ENCODE measurements at places on chromosomes 5 and 9.
A peak's percentile ranks its signal among the peaks of the same experiment; 100 is the strongest.

GRCh38 chr5:27818888-27819287 is 780.5 kb upstream of the CDH9 start:
- DNase-seq, result no peak

- DNase-seq, result peak; percentile 75
These were observed 10.9 kb upstream of the CARNMT1 start for GRCh38 chr9:75039009-75039408.

DNA sequence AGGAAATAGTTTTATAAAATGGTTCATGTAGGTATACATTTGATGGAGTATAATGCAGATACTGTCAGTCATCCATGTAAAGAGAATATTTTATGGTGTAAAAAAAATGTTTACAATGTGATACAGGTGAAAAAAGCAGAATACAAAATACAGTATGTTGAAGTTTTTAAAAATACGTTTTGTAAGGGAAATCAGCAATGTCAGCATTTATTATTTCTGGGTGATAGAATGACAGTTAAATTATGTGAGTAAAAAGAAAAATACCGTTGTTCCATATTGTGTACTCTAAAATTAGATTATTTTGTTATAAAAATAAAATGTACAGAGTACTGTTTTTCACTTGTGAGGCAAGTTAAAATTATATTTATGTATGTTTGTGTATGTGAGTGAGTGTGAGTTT is 69.0 kb downstream of the UBE2R2 start:
- no peak for DNase-seq

GRCh38 chr5:145829708-145830361 is 5.3 kb downstream of the PRELID2 start:
- DNase-seq, result no peak

- no peak for DNase-seq
These were observed 30.9 kb upstream of the SEMA6A start for GRCh38 chr5:116605310-116606070.

GRCh38 chr9:93869088-93869487 is 86.1 kb downstream of the BARX1 start:
- DNase-seq, result no peak

DNA sequence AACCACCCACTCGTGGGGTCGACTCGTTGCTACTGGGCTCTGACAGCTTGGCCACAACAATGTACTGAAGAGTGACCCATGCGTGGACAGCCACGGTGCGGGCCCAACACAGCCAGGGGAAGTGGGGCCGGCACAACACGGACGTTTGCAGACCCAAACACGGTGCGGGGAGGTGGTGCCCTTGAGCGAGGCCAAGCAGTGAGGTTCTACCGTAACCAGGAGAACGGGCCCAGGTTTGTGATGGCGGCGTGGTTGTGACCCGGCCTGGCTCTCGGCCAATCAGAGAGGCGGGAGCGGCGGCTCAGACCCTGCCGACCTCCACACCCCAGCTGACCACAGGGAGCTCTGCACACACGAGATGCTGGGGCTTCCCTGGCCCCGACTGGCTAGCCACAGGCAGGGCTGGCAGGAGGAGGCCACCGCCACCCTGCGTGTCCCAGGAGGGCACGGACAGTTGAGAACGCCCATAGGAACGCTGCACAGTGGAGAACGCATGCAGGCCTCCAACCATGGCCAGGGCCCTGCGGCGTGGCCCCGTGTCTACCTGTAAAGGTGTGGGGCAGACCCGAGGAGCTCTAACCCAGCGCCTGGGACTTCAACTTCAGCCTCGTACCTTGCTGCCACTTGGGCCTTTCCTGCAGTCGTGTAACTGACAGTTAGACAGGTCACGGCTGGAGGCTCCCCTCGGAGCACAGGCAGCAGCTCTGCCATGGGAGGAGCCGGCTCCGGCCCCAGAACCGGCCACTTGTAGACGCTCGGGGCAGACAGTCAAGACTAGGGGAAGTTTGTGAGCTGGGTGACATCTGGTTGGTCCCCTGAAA is 13.7 kb downstream of the BRD3 start:
- DNase-seq, result no peak

DNA sequence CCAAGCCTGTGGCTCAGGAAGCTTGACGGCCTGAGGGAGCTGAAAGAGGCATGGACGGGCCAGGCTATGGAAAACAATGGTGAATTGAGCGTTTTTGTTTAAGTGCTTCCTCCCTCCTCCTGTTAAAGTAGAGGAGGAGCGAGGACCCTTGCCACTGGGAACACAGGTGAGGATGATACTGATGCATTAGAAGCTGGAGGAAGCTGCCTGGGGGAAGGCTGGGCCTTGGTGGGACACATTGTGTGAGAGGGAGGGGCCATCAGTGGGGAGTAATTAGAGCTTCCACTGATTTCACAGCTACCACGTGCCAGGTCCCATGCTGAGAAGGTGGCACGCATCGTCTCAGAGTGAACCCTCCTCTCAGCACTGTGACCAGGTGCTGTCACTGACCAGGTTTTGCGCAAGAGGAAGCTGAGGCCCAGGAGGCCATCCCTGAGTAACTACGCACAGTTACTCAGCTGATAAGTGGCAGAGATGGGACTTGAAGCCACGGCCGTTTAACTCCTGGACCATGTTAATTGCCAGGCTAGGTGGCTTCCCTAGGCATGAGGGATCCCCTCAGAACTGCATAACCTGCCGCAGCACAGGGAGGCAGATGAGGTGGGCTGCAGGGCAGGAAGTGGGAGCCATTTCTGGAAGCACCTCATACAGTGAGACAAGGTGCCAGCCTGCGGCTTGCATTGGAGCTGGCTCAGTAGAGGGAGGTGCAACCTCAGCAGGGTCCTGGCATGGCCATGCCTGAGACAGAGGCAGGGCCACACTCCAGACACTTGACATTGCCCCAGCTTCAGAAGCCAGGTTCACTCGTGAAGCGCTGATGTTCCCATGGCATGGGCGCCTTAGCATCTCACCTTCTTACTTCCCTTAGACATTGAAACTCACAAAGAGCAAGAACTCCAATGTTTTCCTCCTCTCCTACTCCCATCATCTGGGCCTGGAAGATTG is 195.3 kb upstream of the MVB12B start:
- no peak for DNase-seq

DNA sequence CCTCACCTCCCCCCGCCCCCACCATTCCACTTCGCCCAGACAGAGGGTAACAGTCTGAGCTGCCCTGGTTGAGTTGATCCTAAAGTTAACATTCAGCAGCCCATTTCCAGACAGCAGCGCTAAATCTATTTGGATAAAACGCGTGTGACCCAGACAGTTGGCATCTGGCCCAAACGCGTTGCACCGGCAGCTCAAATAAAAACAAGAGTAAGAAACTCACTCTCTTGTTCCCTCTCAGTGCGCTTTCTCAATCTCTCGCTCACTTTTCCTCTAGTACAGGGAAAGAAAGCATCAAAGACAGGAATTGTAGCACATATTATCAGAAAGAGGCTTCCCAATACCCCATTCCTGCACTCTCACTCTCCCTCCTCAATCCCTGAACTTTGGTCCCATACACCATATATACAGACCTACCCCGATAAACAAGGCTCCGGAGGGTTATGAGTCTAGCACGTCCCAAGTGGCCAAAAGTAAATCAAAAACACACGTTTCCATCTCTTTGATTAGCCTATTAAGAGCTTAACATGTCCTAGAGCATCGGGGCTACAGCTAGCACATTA is 1.3 kb downstream of the ADAMTS6 start:
- DNase-seq, result peak; percentile 45

GRCh38 chr5:74954919-74955318 is 88.7 kb upstream of the FAM169A start:
- peak; percentile 44 for DNase-seq

DNA sequence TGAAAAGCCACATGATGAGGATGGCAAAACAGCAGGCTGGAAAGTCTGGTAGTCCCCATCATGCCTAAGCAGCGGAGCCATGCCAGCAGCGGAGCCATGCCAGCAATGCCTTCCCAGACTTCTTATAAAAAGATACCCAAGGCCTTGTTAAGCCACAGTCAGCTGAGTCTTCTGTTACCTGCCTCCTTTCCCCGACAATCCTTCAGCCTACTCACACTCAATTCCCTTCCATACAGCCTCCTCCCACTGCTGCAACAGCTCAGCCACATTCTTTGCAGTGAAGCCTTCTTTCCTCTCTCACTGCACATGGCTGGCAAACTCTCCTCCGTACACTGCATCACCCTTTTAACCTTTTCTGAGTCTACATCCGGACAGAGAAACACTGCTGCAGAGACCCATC is 114.9 kb downstream of the AUH start:
- no peak for DNase-seq

- no peak for DNase-seq
These were observed 183.8 kb downstream of the ASTN2 start for GRCh38 chr9:117231012-117231411.

DNA sequence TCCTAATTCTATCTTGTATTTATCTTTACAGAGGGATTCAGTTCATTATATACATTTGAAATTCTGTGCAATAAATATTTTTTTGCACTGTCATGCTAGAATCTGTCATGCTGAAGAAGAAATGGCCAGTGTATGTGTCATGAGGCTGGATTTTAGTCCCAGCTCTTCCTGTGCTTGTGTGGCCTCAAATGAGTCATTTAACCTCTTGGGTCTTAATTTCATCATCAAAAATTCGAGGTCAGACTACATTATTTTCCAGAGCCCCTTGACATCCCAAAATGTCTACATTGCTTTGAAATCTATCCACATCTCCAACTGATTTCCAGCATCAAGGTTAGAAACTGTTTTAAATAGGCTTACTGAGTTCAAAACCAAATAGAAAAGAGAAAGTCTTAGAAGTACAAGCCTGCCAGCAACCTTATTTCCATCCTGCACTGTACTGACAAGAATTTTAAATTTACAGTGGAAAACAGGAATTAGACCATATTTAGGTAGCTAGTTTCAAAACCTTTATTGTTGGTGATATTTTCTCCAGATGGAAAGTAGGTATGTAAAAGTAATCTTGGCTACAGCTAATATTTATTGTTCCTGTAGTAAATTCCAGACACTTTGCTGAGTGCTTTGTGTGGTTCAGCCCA is 96.7 kb upstream of the MAMDC2 start:
- peak; percentile 55 for DNase-seq

DNA sequence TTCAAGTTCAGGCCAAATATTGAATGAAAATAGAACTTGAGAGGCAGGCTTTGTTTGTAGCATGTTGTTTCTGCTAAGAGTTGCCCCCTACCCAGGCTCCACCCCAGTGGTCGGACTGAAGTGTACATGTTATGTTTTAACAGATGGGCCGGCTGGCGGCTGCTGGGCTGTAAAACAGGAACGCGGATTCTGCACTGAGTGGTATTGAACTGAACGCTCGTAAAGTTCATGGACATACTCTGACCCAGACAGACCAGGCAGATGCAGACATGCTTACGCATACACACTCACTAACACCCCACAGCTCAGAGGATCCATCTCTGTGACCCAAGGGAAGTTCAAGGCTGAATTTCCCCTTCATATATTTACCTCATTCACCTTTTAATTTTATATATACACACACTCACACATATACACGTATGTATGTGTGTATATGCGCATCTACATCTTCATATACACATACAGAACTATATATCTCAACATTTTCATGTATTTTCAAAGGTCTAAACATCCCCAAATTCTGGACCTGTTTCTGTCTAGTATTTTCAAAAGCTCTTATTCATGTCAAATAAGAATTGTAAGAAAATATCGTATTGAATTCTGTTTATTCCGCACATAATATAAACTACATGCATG is 1.4 kb downstream of the MARCHF3 start:
- no peak for DNase-seq

DNA sequence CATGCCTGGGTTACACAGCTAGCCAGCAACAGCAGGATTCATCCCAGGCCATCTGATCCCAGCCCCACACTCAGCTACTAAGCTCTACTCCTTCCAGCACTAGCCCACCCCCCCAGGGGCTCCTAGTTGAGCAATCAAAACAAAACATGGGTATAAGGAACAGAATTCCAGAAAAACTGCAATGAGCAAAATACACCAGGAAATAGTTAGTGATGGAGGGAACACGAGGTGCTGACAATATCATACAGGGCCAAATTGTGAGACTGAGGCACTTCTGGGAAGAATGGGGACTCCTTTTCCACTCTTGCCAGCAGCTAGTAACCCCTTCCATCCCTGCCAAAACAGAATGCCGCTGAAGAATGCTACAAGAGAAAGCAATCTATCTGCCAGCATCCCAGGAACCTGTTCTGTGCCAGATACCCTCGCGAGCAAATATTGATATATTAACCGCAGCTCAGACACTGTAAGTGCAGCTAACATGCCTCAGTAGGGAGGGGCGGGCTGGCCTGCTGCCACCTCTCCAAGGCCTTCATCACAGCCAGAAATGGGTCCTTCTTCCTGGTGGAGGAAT is 161.4 kb downstream of the SLIT3 start:
- no peak for DNase-seq

DNA sequence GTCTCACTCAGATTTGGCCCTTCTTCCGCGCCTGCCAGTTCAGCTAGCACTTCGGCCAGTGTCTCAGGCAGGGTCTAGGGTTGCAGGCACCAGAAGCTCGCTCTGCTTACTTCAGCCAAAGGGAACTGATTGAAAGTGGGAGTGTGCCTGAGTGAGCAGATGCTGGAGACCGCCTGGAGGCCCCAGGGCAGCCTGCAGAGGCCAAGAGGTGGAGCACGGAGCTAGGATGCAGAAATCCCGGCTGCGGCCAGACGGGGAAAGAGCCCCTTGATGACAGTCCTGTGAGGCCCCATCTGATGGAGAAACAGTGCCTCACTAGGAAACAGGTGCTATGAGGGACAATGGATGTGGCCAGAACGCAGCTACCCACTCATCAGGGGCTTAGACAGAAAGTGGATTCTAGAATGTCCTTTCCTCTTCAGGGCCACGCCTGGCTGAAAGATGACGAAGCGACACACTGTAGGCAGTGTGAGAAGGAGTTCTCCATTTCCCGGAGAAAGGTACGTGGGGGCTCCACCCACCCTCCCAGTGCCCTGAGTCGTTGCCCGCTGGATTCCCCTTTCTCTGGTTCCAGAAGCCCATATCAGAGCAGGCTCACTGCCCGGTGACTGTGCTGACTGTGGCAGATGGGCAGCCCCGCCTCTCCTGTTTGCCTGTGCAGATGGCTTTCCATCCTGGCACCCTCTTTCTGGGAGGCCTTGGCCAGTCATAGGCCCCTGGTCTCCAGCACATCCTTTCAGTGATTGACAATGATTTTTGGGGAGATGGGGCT is 16.1 kb downstream of the HNRNPH1 start:
- no peak for DNase-seq

DNA sequence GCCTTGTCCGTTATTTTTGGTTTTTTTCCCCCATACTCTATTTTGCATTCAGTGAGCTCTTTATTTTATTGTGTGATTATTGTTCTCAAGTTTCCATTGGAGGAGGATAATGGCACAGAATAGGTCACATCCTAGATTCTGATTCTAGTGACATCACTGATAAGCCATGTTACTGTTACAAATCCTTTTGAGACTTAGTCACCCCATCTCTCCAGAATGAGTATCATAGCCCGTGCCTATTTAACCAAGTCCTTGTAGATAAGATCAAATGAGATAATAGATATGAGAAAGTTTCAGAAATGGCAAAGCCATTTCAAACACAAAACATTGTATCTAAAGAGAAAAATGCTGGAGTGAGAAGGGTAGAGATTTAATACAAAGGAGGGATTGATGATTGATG is 242.6 kb downstream of the RAB3C start:
- no peak for DNase-seq

DNA sequence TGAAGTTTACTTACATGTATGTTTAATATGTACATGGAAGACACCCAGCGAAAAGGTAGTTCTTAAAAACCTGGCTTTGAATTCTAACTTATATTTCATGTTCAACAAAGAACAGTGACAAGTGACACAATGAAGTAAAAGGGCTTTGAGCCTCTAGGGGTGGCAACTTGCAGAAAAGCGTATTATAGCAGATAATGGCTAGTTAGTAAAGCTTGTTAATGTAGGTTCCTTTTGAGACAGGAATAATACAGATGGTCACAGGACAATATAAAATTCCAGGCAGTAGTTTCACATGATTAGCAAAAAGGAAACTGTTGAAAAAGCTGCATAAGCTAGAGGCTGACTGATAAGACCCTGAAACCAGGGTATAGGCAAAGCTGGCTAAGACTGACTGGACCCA is 132.4 kb upstream of the FTMT start:
- DNase-seq, result no peak
